Brain pericyte (primary cell): ENCODE measurements at places on chromosomes 16 and 17.

GRCh38 chr16:89944773-89945172 lies 3.8 kb upstream of the DEF8 start:
- no peak for DNase-seq

DNA sequence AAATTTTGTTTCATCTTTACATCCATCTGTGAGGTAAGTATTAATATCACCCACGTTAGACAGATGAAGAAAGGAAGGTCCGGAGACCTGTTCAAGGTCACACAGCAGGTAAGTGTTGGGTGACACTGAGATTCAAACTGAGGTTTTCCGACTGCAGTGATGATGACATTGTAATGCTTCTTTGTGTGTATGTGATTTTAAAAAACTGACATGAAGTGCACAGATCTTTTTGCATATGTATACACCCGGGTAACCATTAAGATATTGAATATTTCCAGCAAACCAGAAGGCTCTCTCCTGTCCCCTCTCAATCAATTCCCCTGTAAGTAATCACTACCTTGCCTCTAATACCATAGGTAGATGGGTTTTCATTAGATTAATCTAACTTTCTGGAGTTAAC lies 1.5 kb upstream of the TANC2 start:
- DNase-seq, result no peak

DNA sequence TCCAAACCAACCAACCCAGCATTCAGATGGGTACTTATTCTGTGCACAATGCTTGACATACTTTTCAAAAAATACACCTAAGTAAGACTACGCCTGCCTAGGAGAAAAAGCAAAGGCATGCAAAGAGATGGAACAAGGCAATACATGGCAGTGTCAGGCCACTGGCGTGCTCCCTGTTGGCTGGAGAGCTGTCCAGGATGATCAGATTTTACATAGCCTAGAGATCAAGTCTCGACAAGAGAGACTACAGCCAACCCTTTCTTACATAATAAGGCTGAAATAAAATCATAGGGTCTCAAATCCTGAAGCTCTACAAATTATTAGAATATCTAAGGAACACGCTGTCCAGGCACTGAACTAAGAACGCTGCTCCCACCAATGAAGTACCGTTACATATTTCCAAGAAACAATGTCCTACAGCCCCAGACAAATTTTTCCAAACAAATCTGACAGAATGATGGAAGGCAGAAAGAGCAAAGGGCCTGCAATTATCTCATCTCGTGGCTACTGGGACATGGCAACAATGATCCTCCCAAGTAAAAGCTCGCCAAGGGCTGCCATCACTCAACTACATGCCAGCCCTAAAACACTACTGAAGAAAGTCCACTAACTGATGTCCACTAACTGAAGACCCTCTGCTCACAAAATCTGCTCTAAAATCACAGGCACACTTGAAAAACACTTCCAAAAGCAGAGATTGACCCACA lies 5.1 kb downstream of the RPS15A start:
- DNase-seq, result no peak

- no peak for DNase-seq
Observed at GRCh38 chr16:31243734-31244670, 15.8 kb upstream of the ITGAM start.

DNA sequence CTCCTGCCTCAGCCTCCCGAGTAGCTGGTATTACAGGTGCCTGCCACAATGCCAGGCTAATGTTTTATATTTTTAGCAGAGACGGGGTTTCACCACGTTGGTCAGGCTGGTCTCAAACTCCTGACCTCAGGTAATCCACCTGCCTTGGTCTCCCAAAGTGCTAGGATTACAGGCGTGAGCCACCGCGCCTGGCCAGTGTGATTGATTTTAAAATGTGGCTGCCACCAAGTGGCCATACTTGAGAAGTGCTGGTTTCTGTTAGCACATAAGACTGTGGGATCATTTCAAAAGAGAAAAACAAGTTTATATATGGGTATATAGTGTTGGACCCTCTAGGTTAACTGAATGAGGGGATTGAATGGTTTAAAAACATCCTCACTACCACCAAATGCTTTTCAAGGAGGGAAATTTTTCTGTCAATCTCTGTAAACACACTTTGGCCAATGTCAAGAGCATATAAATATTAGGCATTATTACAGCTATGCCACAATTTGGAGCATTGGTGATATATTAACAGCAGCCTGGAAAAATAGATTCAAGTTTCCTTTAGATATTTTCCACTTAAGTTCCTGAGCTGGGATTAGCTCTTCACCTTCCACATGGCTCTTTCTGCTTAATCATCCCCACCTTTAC lies 13.5 kb upstream of the DHRS13 start:
- DNase-seq, result no peak

DNA sequence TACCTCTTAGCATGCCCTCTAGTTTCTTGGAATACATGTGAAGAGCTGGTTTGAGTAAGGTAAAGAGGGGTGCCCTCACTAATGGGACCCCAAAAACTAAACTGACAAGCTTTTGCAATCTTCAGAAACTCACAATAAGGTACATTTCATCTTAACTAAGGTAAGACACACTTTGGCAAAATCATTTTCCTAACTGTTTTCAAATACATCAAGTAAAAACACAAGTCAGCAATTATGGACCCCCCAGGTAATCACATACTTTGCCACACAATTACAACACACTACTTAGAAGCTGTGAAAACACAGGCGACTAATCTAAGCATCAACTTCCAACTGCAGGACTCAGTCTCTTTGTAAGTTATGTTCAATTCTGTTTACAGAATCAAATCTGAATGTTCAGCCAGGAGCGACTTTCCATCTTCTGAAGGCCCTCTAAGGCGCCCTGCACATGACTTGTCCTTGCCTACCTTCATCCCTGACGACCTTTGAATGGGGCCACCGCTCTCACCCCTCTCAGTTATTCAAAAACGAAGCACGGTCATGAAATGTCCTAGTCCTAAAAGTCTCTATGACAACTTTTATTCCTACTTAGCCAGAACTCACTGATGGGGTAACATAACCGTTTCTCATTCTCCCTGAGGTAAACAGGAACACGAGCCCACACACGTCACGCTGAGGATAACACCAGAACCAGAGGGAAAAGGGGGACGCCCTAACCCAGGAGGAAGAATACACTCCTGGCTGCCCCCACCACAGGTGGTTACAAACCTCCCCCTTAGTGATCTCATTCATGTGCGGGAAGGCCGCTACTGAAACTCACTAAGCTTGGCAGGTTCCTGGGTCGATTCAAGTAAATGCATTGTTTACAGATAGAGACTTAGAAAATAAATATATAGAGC lies 5.5 kb downstream of the CREBBP start:
- no peak for DNase-seq

DNA sequence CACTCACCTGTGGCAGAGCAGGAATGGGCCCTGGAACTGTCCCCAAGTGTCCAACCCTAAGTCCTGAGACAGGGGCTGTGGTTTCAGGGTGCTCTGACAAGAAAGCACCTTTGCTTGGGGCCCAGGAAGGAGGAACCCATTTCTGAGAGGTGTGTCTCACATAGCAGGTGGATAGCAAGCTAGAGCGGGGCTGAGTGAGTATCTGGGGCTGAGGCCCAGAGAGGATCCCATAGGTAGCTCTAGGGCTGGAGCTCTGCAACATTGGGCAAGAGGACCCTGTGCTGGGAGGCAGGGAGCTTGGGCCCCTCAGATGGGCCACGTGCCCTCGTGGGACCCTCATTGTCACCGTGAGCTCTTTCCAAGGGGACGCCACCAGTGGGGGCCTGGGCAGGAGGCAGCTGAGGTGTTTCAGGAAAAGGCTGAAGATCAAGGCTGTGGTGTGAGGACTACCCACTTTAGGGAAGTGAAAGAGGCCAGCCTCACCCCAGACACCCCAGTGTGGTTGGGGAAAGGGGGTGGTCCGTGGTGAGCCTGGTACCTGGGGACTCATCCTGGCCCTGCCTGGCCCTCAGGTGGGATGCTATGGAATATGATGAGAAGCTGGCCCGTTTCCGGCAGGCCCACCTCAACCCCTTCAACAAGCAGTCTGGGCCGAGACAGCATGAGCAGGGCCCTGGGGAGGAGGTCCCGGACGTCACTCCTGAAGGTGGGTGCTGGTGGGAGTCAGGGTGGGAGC lies 5.3 kb downstream of the DEF8 start:
- no peak for DNase-seq

GRCh38 chr17:21467739-21468490 lies 91.8 kb downstream of the KCNJ12 start:
- no peak for DNase-seq

DNA sequence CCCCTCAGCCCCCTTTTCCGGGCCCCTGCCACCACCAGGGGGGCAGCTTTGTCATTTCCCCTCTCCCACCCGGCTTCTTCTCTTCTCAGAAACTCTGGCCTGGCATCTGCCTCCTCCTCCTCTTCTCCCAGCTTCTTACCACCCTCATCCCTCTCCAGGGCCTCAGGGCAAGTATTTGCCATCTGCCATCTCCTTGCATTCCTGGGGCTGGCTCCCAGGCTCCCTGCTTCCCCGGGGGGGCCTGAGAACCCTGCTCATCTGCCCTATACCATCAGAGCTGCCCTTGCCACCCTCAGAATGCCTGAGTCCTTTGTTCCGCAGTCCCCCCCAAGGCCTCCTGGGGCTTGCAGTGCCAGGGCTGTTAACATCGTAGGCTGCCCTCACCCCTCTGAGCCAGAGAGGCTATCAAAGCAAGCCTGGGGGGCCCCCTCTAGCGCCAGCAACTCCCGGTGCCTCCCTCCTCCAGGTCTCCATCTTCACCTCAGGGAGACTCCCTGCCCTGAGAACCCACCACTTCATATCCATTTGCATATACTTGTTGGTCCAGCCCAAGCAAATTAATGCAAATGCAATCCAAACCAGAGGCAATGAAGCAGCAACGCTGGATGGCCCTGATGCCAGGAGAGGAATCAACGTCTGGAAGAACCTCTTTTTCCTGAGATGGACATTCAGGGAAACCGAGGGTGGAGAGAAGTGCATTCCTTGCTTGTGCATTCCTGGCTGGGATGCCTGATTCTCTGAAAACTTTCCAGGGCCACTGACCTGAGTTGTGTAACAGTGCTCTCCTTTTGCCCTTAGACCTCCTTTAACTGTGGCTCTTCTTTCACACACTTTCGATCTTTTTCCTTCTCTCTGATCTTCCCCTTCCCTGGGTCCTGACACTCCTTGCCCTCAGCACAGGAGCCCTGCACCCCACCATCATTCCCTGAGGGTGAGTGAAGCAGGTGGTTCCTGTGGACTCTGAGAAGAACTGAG lies 20.7 kb upstream of the SP2 start:
- DNase-seq, result no peak
